ENCODE measurements at places on chromosomes 5 and 9.

- no peak for DNase-seq
Observed at GRCh38 chr9:121138561-121138960, 63.1 kb downstream of the RAB14 start.

GRCh38 chr9:97697837-97698236, 697 bp upstream of the XPA start:
- DNase-seq, result no peak

DNA sequence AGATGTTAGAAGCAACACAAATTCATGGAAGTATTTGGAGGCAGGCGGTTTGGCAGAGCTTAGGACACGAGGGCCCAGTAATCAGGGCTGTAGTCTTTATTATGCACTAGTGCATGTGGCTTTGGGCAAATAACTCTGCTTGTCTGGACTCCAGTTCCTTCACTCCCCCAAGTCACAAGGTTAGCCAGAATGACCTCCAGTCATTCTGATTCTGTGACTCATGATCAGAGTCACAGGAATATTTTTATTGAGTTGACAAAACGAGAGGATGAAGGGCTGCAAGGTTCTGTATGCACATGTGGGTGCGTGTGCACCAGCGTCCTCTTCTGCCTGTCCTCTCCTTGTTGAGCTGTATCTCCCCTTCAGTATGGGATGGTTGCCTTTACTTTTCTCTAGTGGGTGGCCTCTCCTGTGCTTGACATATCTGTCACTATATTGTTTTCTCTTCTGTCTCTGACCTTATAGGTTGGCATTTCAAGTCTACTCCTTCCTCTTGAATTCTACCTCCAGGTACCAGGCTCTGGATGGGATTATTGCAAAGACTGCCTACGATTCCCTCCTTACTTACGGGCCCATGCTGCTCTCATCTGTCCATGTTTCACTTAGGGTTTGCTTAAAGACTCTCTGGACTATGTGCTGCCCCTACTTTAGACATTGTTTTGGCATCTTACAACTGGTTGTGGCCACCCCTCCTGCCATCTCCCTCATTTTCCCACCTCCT, 94.6 kb downstream of the KDM4C start:
- DNase-seq, result no peak

DNA sequence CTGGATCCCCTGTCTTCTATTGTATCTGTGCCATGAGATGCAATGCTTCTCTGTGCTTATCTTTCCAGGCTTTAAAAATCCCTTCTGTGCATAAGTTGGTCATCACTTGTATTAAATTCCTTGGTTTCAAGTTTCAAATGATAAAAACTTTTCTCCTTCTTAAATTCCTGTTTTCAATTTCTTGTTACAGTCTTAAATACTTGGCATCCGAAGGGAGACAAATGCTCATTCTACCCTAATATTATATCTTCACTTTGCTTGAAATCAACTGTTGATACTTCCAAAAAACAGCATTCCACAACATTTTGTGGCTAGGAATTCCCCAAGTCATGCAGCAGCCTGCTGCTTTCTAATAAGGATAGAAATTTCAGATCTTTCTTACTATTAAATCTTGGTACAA, 413.2 kb upstream of the ACTBL2 start:
- no peak for DNase-seq

GRCh38 chr9:131754846-131755245, 15.0 kb upstream of the RAPGEF1 start:
- DNase-seq, result no peak

DNA sequence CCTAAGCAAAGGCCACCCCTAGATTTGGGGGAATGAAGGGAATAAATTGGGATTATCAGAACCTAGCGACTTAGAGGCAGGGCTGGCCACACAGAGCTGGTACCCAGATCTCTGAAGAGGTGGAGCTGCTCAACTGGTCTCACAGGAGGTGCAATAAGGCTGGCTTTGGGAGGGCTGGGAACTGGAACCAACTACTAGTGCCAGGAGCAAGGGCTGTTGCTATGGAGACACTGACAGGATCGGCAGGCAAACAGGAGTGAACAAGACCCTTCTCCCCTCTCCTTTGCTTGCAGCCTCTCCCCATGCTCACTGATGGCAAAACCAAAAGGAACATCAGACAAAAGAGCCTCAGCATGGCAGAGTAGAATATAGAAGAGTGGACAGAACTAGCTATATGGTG, 17.0 kb upstream of the WHRN start:
- no peak for DNase-seq

- DNase-seq, result no peak
Observed at GRCh38 chr5:178240766-178241165, 8.2 kb upstream of the PHYKPL start.

GRCh38 chr9:137056739-137057415, 3.0 kb upstream of the ENTPD2 start:
- DNase-seq, result no peak

GRCh38 chr9:132412089-132412488, 2.1 kb downstream of the CFAP77 start:
- no peak for DNase-seq

GRCh38 chr5:112534611-112535255, 115.7 kb upstream of the EPB41L4A start:
- DNase-seq, result no peak

- DNase-seq, result no peak
Observed at GRCh38 chr5:138504799-138505198, 38.2 kb downstream of the ETF1 start.

GRCh38 chr5:138952962-138953361, 77.8 kb upstream of the LRRTM2 start:
- no peak for DNase-seq
